HCEC 1CT (cell line): ENCODE measurements at places on chromosomes 2 and 18.

DNA sequence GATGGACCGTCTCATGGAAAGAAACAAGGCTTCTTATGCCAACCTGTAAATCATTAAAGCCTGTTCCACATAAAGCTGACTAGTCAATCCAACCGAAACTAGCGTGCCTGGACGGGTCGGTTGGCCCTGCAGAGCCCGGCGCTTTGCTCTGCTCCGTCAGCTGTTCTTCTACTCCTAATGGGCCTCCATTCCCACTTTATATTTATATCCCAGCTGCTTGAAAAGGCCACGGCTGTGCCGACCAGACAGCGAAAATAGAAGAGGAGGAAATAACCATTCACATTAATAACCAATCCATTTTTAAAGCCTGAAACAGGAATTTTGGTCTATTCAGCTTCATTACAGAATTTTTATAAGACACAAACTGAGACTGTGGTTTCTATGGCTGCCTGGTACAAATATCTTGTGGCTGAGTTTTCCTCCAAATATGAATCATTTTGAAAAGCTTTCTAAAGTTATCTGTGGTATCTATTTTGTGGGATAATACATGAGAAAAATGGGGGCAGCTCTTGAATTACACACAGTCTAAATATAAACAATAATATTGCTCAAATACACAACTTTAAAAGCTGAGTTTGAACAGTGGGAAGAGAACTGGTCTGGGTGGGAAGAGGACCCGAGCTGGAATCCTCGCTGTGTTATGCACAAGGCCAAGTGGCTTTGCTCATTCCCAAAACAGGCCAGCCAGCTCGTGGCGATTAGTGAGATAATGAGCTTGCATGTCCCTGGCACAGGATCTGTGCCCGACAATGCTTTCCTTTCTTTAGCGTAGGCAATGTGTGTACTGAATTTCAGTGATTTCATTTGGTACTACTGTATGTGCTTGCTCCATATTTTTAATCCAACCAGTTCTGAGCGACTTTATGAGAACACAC lies 10.5 kb upstream of the FAM124B start:
- DNase-seq = peak; percentile 55

DNA sequence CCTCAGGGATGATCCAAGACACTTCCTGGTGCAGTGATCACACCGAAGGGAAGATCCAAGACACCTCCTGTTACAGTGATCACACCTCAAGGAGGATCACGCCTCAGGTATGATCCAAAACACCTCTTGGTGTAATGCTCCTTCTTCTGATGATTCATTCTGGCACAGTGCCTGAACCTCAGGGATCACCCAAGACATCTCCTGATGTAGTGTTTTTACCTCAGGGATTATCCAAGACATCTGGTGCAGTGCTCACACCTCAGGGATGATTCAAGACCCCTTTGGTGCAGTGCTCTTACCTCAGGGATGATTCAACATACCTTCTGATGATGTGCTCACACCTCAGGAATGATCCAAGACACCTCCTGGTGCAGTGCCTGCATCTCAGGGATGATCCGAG lies 124.4 kb downstream of the ASB1 start:
- DNase-seq = no peak

- DNase-seq = no peak
Observed at GRCh38 chr2:144648837-144649465, 129.0 kb upstream of the ZEB2 start.

GRCh38 chr2:68385220-68385906 lies 20.3 kb downstream of the PLEK start:
- DNase-seq = no peak

GRCh38 chr2:156630579-156631337 lies 194.6 kb downstream of the GPD2 start:
- no peak for DNase-seq

- DNase-seq = no peak
Observed at GRCh38 chr2:88933091-88933490, 241.6 kb downstream of the RPIA start.

DNA sequence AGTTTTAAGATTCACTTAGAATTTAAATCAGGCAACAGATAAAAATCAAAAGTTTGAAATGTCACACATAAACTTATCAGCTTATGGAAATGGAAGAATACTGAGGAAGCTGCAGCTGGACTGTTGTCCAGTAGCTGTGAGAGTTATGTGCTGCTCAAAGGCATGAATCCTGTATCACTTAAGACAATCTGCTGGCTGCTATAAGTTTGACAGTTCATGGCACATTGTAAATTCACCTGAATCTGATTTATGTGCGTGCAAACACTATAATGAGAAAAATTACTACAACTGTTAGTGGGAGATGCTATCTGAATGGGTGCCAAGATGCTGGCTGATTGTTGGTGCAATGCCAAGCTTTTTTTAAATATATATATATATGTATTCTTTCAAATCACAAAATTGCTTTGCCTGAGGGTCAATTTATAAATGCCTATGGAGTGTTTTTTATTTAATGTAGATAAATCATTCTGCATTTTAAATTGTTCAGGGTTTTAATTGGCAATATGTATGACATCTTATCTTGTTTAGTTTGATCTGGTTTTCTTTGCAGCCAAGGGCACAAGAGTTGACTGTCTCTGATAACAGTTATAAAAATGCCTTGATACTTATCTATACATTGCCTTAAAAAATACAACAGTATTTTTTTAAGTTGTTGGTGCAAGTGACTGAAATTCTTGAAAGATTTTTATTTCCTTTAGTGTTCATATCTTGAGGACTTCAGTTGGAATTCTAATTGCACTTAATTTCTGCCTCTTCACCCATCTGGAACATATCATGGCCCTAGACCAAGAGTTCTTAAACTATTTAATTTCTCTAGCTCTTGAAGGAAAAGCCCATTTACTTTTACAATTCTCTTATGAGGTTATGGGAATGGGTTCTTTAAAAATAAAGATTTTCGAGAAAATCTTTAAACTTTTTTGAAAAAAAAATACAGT lies 48.7 kb downstream of the CAVIN2 start:
- DNase-seq = no peak

GRCh38 chr2:233972941-233973575 lies 55.9 kb downstream of the TRPM8 start:
- DNase-seq = no peak

DNA sequence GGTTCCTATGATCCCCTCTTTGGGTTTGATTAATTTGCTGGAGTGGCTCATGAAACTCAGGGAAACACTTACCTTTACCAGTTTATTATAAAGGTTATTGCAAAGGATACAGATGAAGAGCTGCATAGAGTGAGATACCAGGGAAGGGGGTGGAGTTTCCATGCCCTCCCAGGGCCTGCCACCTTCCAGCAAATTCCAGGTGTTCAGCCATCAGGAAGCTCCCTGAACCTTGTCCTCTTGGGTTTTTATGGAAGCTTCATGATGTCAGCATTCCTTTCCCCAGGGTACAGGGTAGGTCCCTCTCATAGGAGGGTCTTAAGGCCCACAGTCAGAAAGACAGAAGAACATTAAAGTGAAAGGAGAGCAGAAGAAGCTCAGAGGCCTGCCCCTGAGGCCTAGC lies 123.9 kb upstream of the DCC start:
- DNase-seq = no peak

- DNase-seq = no peak
Observed at GRCh38 chr2:216711348-216711747, 16.0 kb upstream of the IGFBP5 start.

DNA sequence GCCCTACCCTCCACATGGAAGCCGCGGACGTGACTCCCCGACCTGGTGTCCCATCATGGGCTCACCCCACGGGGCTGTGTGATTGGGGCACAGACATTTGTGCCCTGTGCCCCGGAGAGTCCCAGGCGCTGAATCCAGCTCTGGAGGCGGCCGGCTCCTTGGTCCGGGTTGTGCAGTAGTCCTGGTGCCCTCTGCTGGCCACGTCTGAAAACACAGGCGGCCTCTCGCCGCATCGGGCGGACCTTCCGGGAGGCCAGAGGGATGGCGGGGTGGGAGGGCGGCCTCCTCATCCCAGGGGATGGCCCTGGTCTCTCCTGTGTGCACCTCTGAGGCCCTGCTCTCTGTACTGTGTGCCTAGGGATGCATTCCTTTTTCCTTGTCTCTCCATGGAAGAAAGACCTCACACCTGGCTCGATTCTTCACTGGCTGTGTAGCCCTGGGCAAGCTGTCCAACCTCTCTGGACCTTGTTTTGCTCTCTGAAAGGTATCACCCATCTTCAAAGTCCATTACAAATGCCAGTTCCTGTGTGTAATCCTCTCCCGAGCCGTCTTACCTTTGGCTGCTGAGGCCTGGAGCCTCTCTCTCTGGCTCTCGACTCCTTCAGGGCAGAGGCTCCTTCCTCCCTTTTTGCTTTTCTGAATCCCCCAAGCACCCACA lies 27.6 kb downstream of the CELF4 start:
- peak; percentile 49 for DNase-seq

DNA sequence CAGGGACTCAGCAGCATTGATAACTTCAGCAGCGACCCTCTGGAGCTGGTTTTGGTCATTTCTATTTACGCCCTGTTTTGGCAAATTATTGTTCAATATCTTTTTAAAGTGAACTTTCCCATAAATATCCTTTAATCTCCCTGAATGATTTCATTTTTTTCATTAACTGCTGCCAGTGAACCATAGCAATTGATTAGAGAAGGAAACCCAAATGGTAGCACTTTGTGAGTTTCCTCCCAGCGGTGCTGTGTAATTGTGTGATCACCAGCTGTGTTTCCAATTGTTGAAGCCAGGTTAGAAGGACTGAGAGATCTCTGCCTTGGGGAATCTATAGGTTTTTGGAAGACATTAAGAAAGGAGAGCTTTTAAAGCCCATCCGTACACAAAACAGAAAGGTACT lies 16.3 kb downstream of the MAP3K20 start:
- no peak for DNase-seq

- DNase-seq = no peak
Observed at GRCh38 chr2:154696369-154696768, 2.1 kb upstream of the KCNJ3 start.

- no peak for DNase-seq
Observed at GRCh38 chr18:46290440-46291020, 186.3 kb downstream of the HAUS1 start.
